CD4-positive, alpha-beta T cell treated with Interleukin-10 for 1 hour (primary cell): ENCODE measurements at places on chromosomes 7 and 10.

GRCh38 chr10:128000471-128001362 is 93.8 kb downstream of the PTPRE start:
- DNase-seq = no peak

GRCh38 chr7:140655511-140656408 is 15.1 kb upstream of the DENND2A start:
- no peak for DNase-seq

- no peak for DNase-seq
Observed at GRCh38 chr7:15874774-15875173, 188.3 kb upstream of the MEOX2 start.

DNA sequence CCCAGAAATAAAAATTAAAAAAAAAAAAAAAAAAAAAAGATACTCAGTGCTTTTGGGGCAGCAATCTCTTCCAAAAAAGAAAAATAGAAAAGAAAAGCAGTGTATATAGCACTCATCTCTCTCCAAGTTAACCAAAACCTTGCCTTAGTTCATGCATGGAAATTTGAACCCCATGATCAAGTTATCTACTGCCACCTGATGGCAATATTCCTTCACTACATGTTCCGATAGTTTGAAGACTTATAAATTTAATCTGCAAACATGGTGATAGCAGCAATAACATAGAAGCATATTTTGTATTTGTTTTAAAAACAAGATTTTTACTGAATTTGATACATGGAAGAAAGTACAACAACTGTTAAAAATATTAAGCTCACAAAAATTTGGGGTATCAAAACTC is 48.6 kb upstream of the SLIT1 start:
- DNase-seq = peak; percentile 23

- no peak for DNase-seq
Observed at GRCh38 chr7:130136579-130137167, 66.3 kb downstream of the KLHDC10 start.
